ENCODE measurements at places on chromosomes 2 and 18. TPM values are rescaled to one million over a fixed set of nuclear protein-coding genes. Genes with fewer than 3 reads are reported as not detected.

GRCh38 chr18:53261241-53261640, 921.2 kb downstream of the DCC start:
- no peak for DNase-seq
- H3K36me3 ChIP-seq, result no peaks in the 10 kb centered on the region
- H3K27me3 ChIP-seq, result no peaks in the 10 kb centered on the region
- no peaks in the 10 kb centered on the region for H3K4me1 ChIP-seq

The KCNJ3 gene
- polyA plus RNA-seq, result 0.01 TPM

The CNTNAP5 gene
- polyA plus RNA-seq, result not detected

The SLC16A14 gene
- polyA plus RNA-seq, result 0.26 TPM

The UGT1A10 gene
- not detected for polyA plus RNA-seq

Measured in B cell (primary cell).